Sigmoid colon (tissue), 7 donors: ENCODE measurements at places on chromosomes 4 and X. TPM values are rescaled to one million over a fixed set of nuclear protein-coding genes. Genes with fewer than 3 reads are reported as not detected.

The CXorf58 gene
- not detected for total RNA-seq

GRCh38 chr4:16860516-16860915, 37.9 kb downstream of the LDB2 start:
- no peak overlapping the region for H3K4me3 ChIP-seq
- H3K27me3 ChIP-seq: no peaks in the 10 kb centered on the region
- H3K4me1 ChIP-seq: no peaks in the 10 kb centered on the region
- DNase-seq: no peak
- H3K36me3 ChIP-seq: no peaks in the 10 kb centered on the region

GRCh38 chr4:74772783-74773182, 21.5 kb downstream of the BTC start:
- no peak for DNase-seq
- no peaks in the 10 kb centered on the region for H3K27me3 ChIP-seq
- H3K36me3 ChIP-seq: no peaks in the 10 kb centered on the region
- peaks cover 18% of the 10 kb centered on the region for H3K4me1 ChIP-seq
- no peak overlapping the region for H3K27ac ChIP-seq

The AKAP4 gene
- not detected for total RNA-seq

DNA sequence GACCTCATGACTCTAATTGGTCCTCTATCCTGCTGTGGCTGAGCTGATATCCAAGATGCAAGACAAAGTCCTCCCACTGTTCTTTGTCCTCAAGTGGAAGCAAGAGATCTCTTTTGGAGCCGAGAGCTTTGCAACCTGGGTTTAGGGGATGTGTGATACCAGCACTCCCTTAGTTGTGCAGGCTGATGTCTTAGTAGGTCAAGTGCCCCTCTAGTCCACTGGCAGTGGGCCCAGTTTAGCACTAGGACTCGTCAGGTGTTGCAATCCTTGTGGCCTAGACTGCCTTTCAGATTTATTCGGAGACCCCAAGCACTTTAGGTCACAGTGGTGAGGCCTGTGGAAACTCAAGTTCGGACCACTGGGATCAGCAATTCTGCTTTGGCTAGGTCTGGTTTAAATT, 64.0 kb downstream of the GPRASP3 start:
- no peaks in the 10 kb centered on the region for H3K27me3 ChIP-seq
- H3K27ac ChIP-seq: no peak overlapping the region
- no peak for DNase-seq
- no peak overlapping the region for H3K4me3 ChIP-seq
- no peaks in the 10 kb centered on the region for H3K36me3 ChIP-seq

GRCh38 chrX:122119361-122119760, 1064.7 kb upstream of the GRIA3 start:
- H3K4me1 ChIP-seq: no peaks in the 10 kb centered on the region
- DNase-seq: no peak
- no peaks in the 10 kb centered on the region for H3K27me3 ChIP-seq

The NUP62CL gene
- total RNA-seq: 0.71 TPM

The PCDH19 gene
- total RNA-seq: 0.71 TPM

DNA sequence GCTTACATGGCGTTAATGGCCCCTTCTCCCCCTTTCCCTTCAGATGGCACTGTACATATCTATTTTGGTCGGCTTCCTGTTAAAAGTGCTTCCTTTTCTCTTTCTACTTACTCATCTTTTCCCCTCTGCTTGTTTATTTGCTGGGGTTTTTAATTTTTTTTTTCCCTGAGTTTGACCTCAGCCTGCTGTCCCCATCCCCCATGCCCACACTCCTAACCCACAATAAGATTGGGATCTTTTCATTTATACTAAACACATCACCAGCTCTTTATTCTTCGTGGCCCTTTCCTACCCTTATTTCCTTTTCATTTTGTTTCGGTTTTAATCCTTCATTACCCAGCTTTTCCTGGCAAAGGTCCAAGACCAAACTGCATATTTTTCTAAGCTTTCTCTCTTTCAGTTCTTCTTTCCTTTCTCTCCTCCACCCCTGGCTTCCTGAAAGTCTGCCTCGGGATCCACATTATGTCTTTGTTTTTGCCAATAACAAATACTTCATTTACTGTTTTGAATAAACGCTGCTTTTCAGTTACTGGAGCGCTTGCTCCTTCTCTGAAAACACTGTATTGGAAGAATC, 152.0 kb upstream of the USP9X start:
- peak overlapping the region; percentile 12 for H3K4me3 ChIP-seq
- H3K4me1 ChIP-seq: no peaks in the 10 kb centered on the region
- H3K27ac ChIP-seq: peak overlapping the region; percentile 44
- no peak for DNase-seq

DNA sequence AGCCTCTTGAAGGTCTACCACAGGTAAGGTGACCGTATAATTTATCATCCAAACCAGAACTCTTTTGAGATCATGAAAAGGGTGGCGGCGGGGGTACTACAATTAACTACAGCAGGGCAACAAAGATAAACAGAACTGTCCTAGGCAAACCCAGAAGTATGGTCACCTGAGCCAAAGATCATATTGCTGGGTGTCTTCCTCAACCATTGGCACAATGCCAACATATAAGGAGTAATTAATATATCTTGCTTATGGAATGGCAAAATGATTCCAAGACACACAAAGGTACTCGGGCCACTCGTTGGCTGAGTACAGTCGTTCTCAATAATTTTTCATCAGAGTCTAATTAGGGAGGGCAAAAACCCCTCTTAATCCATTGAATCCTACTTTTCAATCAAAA, 273.3 kb downstream of the QDPR start:
- H3K4me3 ChIP-seq: no peak overlapping the region
- H3K36me3 ChIP-seq: no peaks in the 10 kb centered on the region
- no peaks in the 10 kb centered on the region for H3K27me3 ChIP-seq
- H3K4me1 ChIP-seq: no peaks in the 10 kb centered on the region

The POF1B gene
- total RNA-seq: 1.8 TPM

GRCh38 chr4:126775485-126776106, 857.2 kb upstream of the INTU start:
- H3K27me3 ChIP-seq: no peaks in the 10 kb centered on the region
- no peak overlapping the region for H3K27ac ChIP-seq
- no peaks in the 10 kb centered on the region for H3K36me3 ChIP-seq

GRCh38 chrX:121336831-121337421, 289.5 kb downstream of the GLUD2 start:
- no peaks in the 10 kb centered on the region for H3K36me3 ChIP-seq
- no peak overlapping the region for H3K4me3 ChIP-seq
- no peaks in the 10 kb centered on the region for H3K27me3 ChIP-seq
- H3K4me1 ChIP-seq: no peaks in the 10 kb centered on the region
- no peak overlapping the region for H3K27ac ChIP-seq

The SYTL4 gene
- total RNA-seq: 32.8 TPM

DNA sequence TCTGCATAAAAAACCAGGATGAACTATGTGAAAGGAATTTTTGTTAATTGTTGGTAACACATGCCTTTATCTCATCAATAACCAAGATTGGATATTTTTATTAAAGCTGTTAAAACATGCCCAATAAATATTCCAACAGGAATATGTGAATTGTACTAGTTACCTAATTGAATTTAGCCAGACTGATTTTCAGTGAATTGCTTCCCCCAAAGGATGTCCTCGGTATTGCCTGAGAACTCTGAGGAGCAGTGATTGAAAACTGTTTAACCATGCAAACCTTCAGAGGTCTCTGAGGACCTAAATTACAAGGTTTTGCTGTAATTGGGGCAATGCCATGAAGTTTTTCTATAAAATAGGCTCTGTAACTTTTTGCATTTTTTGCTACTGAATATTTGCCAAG, 66.6 kb downstream of the BLTP1 start:
- H3K4me1 ChIP-seq: no peaks in the 10 kb centered on the region
- H3K36me3 ChIP-seq: peaks cover 7% of the 10 kb centered on the region
- DNase-seq: no peak
- no peaks in the 10 kb centered on the region for H3K27me3 ChIP-seq

The VSIG1 gene
- total RNA-seq: 0.36 TPM

DNA sequence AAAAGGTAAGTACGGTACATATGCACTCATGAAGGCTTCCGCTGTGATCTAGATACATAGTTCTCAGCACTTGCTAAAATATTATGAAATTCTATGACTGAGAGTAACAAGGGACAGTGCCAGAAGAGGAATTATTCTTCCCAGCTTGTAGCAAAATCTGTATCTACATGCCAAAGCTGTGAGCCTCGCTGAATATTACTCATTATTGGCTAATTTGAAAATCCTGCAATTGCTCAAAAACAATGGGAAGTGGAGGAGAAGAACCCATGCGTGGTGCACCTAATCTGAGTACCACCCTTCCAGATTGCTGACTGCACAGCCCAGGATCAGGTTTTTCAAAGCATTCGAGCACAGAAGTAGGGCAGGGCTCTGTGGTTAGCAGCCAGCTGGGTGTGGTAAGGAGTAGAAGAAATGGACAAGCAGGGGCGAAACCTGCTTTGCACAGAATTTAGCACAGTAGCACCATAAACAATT, 17.4 kb upstream of the PDCL2 start:
- no peaks in the 10 kb centered on the region for H3K4me1 ChIP-seq
- H3K36me3 ChIP-seq: no peaks in the 10 kb centered on the region
- no peak for DNase-seq
- no peaks in the 10 kb centered on the region for H3K27me3 ChIP-seq

The TAF7L gene
- 0.16 TPM for total RNA-seq

GRCh38 chr4:89056953-89057398, at the start of gene FAM13A:
TSS of gene FAM13A (minus strand) at chr4:89057185. CDS start at chr4:89056964, 221 bp downstream.
- H3K27ac ChIP-seq: peak within 1 kb of the TSS; percentile 71
- no peaks in the 10 kb centered on the region for H3K36me3 ChIP-seq
- peak; percentile 95 for DNase-seq
- H3K4me1 ChIP-seq: peaks cover 32% of the 10 kb centered on the region
- peak within 1 kb of the TSS; percentile 37 for H3K4me3 ChIP-seq
- H3K27me3 ChIP-seq: no peaks in the 10 kb centered on the region

DNA sequence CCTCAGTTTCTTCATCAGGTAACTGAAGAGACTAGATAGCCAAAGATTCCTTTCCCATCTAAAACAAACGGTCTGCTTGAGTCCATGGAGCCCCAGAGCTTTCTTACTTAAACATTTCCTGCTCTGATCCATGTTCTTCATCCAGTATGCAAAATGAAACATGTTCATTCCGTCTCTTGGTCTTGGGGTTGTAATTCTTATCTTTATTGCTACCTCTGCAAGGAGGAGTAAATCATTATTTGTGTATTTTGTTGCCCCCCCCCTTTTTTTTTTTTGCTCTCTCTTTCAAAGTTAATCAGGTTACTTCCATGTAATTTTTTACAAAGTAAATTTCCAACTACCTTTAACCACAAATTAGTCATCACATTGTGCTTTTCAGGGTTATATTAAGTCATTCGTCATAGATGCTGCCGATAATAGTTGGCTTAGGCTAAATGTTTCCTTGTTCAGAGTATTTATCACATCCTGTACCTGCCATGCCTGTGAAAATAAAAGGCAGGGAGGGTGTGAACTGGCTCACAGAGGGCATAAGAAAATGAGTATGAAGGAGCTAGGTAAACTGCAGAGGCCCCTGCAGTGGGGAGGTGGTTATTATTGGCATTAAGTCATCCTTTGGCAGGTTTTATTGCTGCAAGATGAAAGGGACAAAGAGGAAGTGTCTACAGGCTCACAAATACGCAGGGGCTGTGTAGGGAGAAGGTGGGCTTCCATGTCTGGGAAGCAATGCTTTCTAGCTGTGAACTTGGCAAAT, 76.7 kb upstream of the HS3ST1 start:
- no peaks in the 10 kb centered on the region for H3K36me3 ChIP-seq
- no peaks in the 10 kb centered on the region for H3K4me1 ChIP-seq
- H3K4me3 ChIP-seq: no peak overlapping the region
- no peaks in the 10 kb centered on the region for H3K27me3 ChIP-seq
- DNase-seq: no peak
- no peak overlapping the region for H3K27ac ChIP-seq

The TRIM61 gene
- total RNA-seq: 1.6 TPM

GRCh38 chrX:140967036-140967435, 35.4 kb upstream of the SPANXB1 start:
- no peak for DNase-seq
- H3K27ac ChIP-seq: no peak overlapping the region
- no peaks in the 10 kb centered on the region for H3K4me1 ChIP-seq
- no peaks in the 10 kb centered on the region for H3K36me3 ChIP-seq

DNA sequence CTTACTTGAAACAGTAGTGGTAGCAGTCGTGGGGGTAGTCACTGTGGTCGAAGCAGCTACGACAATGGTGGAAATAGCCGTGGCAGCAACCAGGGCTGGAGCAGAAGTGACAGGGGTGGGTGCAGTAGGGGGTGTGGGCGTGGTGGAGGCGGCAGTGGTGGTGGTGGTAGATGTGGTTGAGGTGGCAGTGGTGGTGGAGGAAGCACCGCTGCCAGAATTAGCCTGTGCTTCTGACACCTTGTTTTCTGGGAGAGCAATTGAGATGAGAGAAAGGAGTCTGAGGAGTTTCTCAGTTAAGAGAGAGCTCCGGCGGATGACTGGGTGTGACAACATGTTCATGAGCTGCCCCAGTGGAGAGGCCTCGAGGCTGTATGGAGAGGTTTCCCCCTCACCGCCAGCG, 113.5 kb upstream of the HSD17B10 start:
- no peak overlapping the region for H3K27ac ChIP-seq
- H3K4me3 ChIP-seq: no peak overlapping the region
- H3K4me1 ChIP-seq: no peaks in the 10 kb centered on the region
- no peak for DNase-seq

The YY2 gene
- total RNA-seq: 2.1 TPM

DNA sequence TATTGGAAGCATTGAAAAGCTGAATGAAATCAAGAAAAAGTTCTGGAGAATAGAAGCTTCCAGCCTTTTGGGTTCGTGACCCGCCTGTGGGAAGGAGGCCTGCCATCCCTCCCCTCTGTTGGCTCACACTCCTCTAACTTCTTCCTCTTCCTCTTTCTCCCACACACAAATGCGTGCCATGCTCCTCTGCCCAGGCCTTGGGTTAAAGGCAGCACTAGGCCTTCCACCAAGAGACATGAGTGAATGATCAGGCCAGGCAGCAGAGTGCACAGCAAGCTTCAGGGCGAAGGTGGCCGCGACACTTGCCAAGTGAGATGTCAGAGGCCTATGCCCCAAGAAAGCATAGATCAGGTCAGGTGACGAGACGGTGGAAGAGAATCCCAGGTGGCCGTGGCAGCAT, 38.4 kb downstream of the FAM193A start:
- H3K4me3 ChIP-seq: no peak overlapping the region
- H3K4me1 ChIP-seq: peaks cover 43% of the 10 kb centered on the region
- no peak overlapping the region for H3K27ac ChIP-seq
- H3K36me3 ChIP-seq: no peaks in the 10 kb centered on the region

DNA sequence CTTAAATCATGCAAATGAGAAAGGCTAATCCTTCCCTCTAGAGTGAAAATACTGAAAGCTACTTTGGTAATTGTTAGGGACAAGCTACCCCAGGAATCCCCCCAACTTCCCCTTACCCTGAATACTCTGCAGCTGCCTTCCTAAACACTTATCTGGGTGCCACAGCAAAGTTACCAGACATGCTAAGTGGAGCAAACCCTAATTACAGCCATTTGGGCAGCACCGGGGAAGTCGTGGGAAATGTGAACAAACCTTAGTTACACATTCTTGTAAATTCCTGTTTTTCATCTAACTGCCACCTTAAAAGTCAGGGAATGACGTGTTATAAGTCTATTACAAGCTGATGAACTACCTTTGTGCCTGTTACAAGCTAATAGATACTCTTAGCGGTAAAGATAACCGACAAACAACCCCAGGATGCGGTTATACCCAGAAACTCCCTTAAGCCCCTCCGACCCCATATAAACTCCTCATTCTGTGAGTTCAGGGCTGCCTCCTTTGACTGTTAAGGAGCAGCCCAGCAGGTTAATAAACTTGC, 66.0 kb upstream of the PLAC8 start:
- H3K36me3 ChIP-seq: no peaks in the 10 kb centered on the region
- H3K27ac ChIP-seq: no peak overlapping the region
- no peak overlapping the region for H3K4me3 ChIP-seq
- no peaks in the 10 kb centered on the region for H3K4me1 ChIP-seq
- H3K27me3 ChIP-seq: no peaks in the 10 kb centered on the region
- no peak for DNase-seq

- no peaks in the 10 kb centered on the region for H3K4me1 ChIP-seq
- H3K4me3 ChIP-seq: no peak overlapping the region
- H3K27me3 ChIP-seq: no peaks in the 10 kb centered on the region
Observed at GRCh38 chrX:39900777-39901170, 197.0 kb downstream of the BCOR start.
